ENCODE measurements at places on chromosomes 5 and 9.

DNA sequence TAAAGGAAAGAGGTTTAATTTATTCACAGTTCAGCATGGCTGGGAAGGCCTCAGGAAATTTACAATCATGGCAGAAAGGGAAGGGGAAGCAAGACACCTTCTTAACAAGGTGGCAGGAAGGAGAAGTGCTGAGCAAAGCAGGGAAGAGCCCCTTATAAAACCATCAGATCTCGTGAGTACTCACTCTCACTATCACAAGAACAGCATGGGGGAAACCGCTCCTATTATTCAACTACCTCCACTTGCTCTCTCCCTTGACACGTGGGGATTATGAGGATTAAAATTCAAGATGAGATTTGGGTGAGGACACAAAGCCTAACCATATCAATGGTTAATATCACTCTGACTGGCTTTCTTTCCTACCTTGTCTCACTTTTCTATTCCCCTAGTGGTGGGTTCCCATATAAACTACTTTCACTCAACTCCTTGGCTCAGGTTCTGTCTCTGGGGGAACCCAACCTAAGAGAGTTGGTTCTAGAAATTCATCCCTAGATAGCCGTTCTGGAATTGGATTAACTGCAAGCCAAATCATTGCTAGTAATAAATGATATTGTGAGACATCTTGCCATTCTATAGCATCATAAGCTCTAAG is 749.8 kb upstream of the GRAMD2B start:
- no peak for DNase-seq

GRCh38 chr5:96823900-96824380 is 16.2 kb upstream of the ERAP1 start:
- no peak for DNase-seq

GRCh38 chr9:127216888-127217217 is 47.7 kb upstream of the GARNL3 start:
- DNase-seq: no peak

DNA sequence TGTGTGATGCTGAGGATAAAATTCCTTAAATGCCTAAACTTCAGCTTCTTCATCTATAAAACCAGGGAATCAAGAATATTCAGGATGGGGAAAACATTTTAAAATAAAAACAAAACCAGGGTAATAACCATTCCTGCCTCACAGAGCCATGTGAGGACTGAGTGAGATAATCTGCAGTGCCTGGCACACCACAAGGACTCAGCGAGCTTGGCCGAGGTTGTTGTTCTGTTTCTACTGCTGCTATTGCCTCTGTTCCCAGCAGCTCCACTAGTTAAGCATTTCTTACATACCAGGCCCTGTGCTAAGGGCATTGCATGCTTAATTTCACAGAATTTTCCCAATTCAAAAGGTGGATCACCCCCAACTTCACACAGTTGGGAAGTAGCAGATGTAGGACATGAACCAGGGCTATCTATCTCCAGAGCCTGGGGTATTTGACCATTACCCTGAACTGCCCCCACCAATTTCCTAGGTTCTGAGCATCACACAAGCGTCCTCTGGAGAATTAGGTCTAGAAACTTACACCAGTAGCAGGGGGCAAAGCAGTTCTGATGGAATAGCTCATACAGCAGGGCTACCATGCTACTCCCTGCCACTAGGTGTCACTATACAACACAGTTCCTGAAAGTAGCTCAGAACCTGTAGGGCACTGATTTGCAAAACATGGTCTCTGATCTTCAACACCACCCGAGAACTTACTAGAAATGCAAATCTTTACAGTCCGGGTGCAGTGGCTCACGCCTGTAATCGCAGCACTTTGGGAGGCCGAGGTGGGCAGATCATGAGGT is 74.3 kb downstream of the LRSAM1 start:
- DNase-seq: no peak

GRCh38 chr5:116372931-116373597 is 201.6 kb downstream of the SEMA6A start:
- DNase-seq: no peak

- DNase-seq: no peak
Observed at GRCh38 chr5:54753034-54753433, 232.4 kb downstream of the ESM1 start.

DNA sequence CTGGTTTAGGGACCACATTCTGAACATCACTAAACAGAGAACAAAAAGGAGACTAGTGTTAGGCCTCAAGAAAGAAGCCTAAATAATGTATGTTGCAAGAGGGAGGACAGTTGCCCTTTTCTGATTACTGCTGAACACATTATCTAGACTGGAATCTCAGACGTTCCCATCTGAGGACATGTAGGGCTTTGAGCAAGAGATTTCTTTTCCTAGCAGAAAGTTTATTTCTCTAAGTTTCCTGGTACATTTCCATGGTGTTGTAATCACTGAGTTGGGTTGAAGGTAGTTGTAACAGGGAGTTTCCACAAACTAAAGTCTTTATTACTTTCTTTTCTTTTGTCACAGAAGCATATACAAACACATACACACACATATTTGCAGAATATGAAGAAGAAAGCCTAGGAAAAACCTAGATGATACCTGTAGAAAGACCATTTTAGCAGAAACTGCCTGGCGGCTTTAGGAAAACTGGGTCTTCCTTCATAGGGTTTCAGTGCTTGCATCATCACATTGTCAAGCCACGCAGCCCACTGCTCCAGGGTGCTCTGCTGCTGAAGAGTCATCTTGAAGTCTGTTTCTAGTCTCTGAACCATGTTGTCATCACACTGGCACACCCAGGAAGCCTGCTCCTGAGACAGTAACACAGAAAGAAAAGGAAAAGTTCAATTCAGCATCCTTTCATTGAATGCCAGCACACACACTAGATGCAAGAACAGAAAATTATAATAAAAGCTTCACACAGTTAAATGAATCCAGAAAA is 269.1 kb downstream of the RFX3 start:
- no peak for DNase-seq

- DNase-seq: no peak
Observed at GRCh38 chr5:59483971-59484472, 409.5 kb downstream of the PDE4D start.

GRCh38 chr5:155082401-155082800 is 68.8 kb downstream of the KIF4B start:
- no peak for DNase-seq

GRCh38 chr9:93237540-93237939 is 53.6 kb downstream of the WNK2 start:
- no peak for DNase-seq

DNA sequence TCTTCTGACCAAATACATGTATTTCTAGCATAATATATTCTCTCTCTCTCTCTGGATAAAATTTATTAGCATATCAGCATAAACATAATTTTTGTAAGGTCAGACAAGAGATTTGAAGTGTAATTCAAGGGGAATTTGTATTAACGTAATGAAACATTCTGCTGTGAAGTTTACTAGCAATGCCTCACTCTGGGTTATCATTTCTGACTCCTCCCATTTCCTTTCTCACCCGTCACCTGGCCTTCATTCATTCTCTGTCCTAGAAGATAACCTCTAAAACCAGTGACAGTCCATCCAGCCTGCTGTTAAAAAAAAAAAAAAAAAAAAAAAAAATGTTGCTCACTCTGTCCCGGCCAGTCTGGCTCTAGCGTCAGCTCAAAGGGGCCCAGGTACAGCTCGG is 27.1 kb downstream of the GRAMD2B start:
- no peak for DNase-seq

DNA sequence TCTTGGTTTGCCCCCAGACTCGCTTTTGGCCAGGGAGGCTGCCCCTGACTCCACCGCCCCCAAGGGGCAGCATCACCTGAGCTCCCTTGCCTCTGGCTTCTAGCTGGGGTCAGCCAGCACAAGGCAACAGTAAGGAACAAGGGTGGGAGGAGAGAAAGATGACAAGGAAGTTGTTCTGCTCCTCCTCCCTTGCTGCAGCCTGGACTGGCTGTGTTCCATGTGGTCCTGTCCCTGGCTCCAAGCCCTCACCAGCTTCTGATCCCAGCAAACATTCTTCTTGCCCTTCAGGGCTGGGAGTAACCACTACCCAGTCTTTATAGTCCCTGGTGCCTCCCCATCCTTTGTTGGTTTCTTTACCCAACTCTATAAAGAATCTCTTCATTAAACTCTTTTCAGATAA is 100.3 kb upstream of the SPIN1 start:
- DNase-seq: no peak

DNA sequence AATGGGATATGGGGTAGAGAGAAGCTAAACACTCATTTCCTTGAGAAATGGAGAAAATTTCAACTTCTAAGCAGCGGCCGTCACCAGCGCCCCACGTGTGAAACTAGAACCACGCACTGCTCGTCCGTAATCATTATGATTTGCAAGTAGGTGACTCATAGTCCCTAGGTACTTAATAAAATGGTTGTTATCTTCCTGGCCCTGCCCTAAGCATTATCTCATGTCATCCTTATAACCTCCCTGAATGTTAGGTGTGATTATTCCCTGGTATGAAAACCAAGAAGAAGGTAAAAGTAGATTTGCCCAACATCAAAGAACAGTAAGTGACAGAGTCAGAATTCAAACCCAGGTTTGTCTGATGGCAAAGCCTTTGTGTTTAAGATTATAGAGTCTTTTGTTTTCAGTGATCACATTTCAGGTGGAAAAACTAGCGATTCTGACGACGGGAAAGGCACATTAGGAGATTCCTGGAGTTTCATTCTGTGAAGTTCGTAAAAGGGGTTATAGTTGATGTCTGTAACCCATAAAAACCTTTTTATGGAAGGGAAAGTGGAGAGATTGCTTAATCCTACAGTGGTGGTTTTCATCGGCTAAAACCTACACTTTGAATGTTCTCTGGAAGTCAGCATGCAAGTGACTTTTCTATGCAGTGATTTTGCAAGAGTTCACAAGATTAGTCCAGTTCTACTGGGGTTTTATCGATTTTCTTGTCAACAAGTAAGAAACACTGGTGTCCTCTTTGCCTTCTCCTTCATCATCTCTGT is 202.9 kb upstream of the WWC1 start:
- DNase-seq: no peak

- no peak for DNase-seq
Observed at GRCh38 chr9:137671721-137672120, 52.9 kb downstream of the EHMT1 start.

DNA sequence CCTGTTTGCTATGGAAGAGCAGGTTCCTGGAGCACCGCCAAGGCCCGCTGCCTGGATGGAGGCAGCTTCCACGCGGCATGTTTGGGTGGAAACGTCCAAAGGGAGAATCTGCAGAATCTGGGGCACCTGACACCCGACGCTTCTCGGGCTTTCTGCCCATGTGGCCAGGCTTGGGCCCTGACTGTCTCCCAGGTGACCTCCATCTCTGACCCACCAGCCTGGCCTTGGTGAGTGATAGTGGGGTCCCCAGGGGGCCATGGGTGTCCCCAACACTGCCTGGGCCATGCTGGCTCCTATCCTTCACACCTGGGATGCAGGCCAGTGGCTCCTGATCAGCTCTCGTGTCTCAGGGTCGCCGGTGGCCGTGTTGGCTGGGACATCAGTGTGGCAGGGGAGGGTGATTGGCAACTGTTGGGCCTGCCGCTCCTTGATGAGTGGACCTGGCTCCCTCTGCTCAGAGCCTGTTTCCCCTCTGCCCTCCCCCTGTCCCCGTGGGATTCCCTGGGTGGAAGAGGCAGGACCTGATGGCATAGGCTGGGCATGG is 34.0 kb downstream of the GLT6D1 start:
- no peak for DNase-seq

DNA sequence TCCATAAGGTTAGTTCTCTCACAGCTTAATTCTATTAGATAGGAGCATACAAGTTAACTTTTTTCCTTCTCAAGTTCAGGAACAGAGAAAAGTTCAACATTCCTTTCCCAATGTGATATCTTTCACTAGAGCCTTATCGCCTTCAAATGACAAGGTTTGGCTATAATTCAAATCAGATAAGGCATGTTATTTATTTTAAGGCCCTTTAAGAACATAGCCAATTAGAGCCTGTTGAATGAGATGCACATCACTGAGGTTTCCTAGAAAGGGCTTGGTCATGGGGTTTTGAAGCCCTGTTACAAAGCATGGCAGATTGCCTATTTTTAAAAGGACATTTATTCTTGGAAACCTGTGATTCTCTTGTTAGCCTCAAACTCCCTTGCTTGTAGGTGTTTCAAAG is 123.4 kb downstream of the BASP1 start:
- DNase-seq: no peak

- DNase-seq: no peak
Observed at GRCh38 chr9:121638399-121638798, 13.0 kb upstream of the DAB2IP start.

GRCh38 chr9:99296291-99296951 is 74.3 kb downstream of the SEC61B start:
- no peak for DNase-seq

DNA sequence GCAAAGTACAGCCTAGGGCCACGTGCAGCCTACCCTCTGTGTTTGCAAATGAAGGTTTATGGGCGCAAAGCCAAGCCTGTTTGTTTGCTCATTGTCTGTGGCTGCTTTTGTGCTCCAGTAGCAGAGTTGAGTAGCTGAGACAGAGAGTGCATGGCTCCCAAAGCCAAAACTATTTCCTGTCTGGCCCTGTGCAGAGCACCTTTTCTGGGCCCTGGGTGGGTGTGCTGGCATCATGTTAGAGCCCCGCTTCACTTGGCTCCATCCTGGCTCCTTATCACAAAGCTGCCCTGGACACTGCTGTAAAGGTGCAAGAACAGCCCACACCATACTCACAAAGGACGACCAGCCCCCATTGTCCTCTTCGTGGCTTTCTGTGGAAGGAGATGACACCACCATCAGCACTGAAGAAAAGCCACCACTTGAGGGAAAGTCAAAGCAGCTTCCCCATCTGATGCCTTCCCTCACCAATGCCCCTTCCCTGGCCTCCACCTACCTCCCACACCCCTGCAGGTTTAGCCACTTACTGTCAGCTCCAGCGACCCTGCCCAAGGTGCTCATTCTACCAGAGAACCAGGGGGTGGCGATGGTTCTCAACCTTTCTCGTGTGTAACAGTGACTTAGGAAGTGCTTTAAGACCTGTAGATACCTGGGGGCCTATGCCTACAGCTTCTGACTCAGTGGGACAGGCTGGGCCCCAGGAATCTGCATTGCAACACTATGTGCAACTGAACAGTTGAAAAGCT is 23.4 kb downstream of the LCP2 start:
- DNase-seq: peak; percentile 61

DNA sequence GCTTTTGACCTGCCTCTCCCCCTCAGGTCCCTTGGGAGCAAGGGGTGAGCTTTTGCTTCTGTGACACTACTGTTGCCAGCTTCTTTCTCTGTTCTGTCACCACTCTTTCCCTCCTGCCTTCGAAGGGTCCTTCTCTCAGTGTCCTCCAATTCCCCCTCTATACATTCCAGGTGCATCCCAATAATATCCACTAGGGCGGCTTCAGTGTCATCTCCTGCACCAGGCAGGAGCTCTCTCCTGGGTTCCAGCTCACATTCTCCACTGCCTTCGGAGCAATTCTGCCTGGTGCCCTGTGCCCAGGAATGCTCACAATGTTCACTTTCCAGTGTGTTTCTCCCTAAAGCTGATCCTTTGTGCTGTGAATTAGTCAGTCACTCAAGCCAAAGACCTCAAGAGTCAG is 83.9 kb upstream of the CXCL14 start:
- DNase-seq: no peak

DNA sequence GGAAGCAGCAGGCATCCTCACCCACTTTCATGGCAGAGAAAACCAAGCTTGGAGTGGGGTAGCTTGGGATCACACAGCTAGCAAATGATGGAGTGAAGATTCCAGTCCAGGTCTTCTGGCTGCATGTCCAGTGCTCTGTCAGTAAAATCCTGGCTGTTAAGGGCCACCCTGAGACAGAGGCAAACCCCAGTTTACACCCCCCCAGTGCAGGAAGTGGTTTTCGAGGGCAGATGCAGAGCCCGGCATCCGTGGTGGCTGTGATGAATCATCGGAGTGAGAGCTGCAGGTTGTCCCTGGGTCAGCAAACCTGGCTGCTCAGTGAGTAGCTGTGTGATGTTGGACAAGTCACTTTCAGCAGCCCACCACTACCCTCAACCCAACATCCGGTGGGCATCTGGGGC is 115.4 kb downstream of the RGS3 start:
- peak; percentile 85 for DNase-seq
